ENCODE measurements at places on chromosomes 16 and 17. TPM values are rescaled to one million over a fixed set of nuclear protein-coding genes. Genes with fewer than 3 reads are reported as not detected.

The MLKL gene
- 6.3 TPM for total RNA-seq

The ALOX15 gene
- under 0.01 TPM for total RNA-seq

The NLRC5 gene
- total RNA-seq = 2.1 TPM

The CBFA2T3 gene
- 0.26 TPM for total RNA-seq

The TEX14 gene
- total RNA-seq = under 0.01 TPM

The TP53TG3E gene
- total RNA-seq = not detected

The TSPAN10 gene
- total RNA-seq = 0.53 TPM

The CACNG5 gene
- total RNA-seq = not detected

The KRT14 gene
- 463 TPM for total RNA-seq

The NPIPA3 gene
- total RNA-seq = 0.53 TPM

The CES4A gene
- total RNA-seq = 1.1 TPM

The IL34 gene
- 2.0 TPM for total RNA-seq

The TM4SF5 gene
- total RNA-seq = not detected

The CHST4 gene
- under 0.01 TPM for total RNA-seq

The CACNA1G gene
- not detected for total RNA-seq

The TP53TG3F gene
- not detected for total RNA-seq

The ABHD15 gene
- 6.3 TPM for total RNA-seq

The PDP2 gene
- 9.0 TPM for total RNA-seq

The SCNN1B gene
- total RNA-seq = 5.8 TPM

The ABCC11 gene
- 0.26 TPM for total RNA-seq

The CMTM2 gene
- not detected for total RNA-seq

The CLEC18A gene
- 1.0 TPM for total RNA-seq

The YBX2 gene
- total RNA-seq = 0.26 TPM

The NACA2 gene
- not detected for total RNA-seq

The ITGB3 gene
- total RNA-seq = 0.51 TPM

The ABCC3 gene
- 33.2 TPM for total RNA-seq

The SLC38A8 gene
- not detected for total RNA-seq

The PRCD gene
- total RNA-seq = not detected

The HAP1 gene
- 5.0 TPM for total RNA-seq

The SPNS3 gene
- total RNA-seq = not detected

The ST6GALNAC2 gene
- 64.4 TPM for total RNA-seq

The ENPP7 gene
- not detected for total RNA-seq

The TMEM107 gene
- total RNA-seq = 20.2 TPM

The CCL13 gene
- not detected for total RNA-seq

The CCL18 gene
- total RNA-seq = under 0.01 TPM

The TAT gene
- total RNA-seq = not detected

The KRTAP2-3 gene
- total RNA-seq = not detected

The COTL1 gene
- total RNA-seq = 43.4 TPM

The OTOA gene
- total RNA-seq = not detected

The SERPINF2 gene
- total RNA-seq = 0.79 TPM

The CUEDC1 gene
- total RNA-seq = 6.9 TPM

The LAT gene
- total RNA-seq = 0.38 TPM

The SPN gene
- total RNA-seq = not detected

The MAPT gene
- 0.26 TPM for total RNA-seq

The OR4D1 gene
- total RNA-seq = not detected

The OTOP3 gene
- total RNA-seq = under 0.01 TPM

The BCAS3 gene
- 19.5 TPM for total RNA-seq

The SLC16A3 gene
- total RNA-seq = 162 TPM

The IRX5 gene
- total RNA-seq = 6.3 TPM

The KIF19 gene
- total RNA-seq = not detected

The SGCA gene
- total RNA-seq = not detected

The IL17C gene
- under 0.01 TPM for total RNA-seq

The UMOD gene
- total RNA-seq = not detected

All from bronchial epithelial cell (primary cell).